LHCN-M2 (cell line): ENCODE measurements at places on chromosomes 1 and 21.
A peak's percentile ranks its signal among the peaks of the same experiment; 100 is the strongest.

DNA sequence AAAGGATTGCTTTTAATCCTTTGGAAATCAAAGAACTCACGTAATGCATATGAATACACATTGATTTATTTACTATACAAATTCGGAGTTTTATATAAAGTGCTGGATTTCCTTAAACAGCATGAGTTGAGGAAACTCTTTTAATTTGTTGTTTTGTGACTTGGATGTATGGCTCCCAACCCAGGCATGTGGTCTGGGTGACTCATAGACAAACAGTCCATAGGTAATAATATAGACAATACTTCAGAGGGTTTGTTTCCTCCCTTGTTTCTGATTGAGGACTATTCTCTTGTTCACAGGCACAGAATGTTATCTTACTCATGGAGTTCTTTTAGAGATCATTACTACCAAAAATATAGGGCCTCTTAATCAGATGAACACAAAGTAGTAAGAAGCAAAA is 43.8 kb downstream of the XPR1 start:
- DNase-seq, result no peak

- DNase-seq, result no peak
Measured at GRCh38 chr1:240058049-240058448, 33.6 kb upstream of the FMN2 start.

GRCh38 chr1:116412898-116413297 is 39.9 kb downstream of the ATP1A1 start:
- DNase-seq, result no peak

GRCh38 chr1:212221801-212222200 is 63.4 kb upstream of the PPP2R5A start:
- DNase-seq, result no peak

- DNase-seq, result no peak
Measured at GRCh38 chr1:119910618-119911017, 14.3 kb upstream of the ADAM30 start.

GRCh38 chr1:233005703-233006102 is 55.3 kb downstream of the NTPCR start:
- peak; percentile 81 for DNase-seq

DNA sequence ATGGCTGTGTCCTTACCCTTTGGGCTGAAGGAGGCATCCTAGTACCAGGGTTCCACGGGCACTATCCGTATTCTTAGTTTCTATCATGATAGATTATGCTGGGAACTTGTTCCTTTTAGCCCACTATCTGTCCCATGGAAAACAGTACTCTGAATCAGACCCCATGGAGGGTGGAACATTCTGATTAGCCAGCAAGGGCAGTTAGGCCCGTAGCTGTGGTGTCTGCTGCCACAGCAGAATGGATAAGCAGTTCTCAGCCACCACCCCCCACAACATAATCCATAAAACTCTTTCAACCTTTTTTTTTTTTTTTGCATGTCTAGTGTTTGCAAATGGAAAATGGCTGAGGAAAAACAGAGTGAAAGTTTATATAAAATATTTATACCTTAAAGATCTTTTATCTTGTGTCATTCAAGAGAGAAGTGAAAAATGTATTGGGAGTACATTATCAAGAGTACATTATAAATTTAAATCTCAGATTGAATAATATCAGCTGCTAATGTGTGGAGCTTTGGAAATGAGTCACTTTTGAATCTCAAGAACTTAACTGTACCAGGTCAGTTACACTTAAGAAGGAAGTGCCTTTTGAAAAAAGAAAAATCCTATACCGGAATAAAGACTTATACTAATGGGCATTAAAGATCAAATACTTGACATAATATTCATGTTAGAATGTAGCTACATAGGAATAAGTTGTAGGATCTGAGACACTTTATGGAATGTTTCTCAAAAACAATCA is 80.3 kb downstream of the NFIA start:
- DNase-seq, result no peak

- DNase-seq, result no peak
Measured at GRCh38 chr1:208848854-208849253, 604.7 kb upstream of the PLXNA2 start.

- no peak for DNase-seq
Measured at GRCh38 chr1:169129109-169129784, 22.8 kb downstream of the ATP1B1 start.

GRCh38 chr1:87869567-87869966 is 540.9 kb downstream of the LMO4 start:
- peak; percentile 39 for DNase-seq

- DNase-seq, result peak; percentile 38
Measured at GRCh38 chr1:8706995-8707396, 110.4 kb downstream of the RERE start.

GRCh38 chr1:2406451-2407041 is 5.8 kb downstream of the PEX10 start:
- DNase-seq, result no peak

GRCh38 chr1:112251766-112252506 is 144.1 kb upstream of the CTTNBP2NL start:
- DNase-seq, result peak; percentile 81
